Thymus (tissue), 14 donors: ENCODE measurements at places on chromosomes 5 and 9. TPM values are rescaled to one million over a fixed set of nuclear protein-coding genes. Genes with fewer than 3 reads are reported as not detected.

Gene ZNF366
- polyA plus RNA-seq: 0.59 TPM

Gene FOXI1
- 1.3 TPM for polyA plus RNA-seq

Gene GSN
- 248 TPM for polyA plus RNA-seq

Gene NRARP
- 1.6 TPM for polyA plus RNA-seq

Gene NAIF1
- 11.5 TPM for polyA plus RNA-seq

- DNase-seq: no peak
Measured at GRCh38 chr9:125881042-125881441, 133.9 kb downstream of the PBX3 start.

DNA sequence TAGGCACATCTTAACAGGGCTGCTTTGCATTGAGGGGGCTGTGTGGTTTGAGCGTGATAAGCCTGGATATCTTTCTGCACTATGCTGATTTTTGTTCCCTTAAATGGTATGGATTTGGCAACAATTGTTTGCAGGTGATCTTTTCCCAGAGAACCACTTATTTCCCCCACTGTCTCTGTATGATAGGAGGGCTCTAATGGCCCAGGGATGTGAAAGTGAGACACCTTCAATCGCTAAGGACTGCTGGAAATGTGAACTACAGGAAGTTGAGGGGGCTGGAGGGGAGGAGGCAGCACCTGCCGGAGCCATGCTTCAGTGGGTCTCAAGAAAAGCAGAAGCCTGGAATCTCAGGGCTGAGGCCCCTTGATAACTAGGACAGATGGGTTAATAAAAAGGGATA lies 29.4 kb downstream of the SYK start:
- no peak for DNase-seq

GRCh38 chr5:32542216-32543059 lies 42.9 kb upstream of the SUB1 start:
- DNase-seq: no peak

DNA sequence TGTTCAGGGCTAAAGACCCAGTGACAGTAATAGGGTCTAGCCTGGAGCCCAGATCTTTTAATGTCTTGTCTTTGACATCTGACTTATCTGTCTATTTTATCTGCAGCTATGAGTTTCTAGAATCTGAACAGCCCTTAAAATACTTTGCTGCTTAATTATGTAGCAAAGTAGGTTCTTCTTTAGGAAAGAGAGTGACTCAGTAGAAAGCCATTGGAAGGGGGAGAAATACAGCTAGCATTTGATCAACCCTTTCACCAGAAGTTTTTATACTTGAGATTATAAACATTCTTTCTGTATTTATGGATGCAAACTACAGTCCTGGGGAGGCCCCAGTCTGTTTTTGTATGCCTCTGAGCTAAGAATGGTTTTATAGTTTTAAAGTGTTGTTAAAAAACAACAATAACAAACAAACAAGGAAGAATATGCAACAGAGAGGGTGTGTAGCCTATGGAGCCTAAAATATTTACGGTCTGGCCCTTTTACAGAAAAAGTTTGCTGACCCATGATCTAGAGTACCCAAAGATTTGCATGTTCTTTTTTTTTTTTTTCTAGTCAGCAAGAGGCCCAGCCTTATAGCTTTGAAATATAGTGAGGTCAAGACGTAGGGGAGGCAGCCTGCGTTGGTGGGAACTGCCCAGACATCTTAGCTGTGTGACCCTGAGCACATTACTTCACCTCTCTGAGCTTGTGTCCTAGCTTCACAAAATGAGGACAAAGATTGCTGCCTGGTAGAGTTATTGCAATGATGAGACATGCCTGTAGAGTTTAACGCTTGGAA lies 9.7 kb downstream of the GSN start:
- no peak for DNase-seq

DNA sequence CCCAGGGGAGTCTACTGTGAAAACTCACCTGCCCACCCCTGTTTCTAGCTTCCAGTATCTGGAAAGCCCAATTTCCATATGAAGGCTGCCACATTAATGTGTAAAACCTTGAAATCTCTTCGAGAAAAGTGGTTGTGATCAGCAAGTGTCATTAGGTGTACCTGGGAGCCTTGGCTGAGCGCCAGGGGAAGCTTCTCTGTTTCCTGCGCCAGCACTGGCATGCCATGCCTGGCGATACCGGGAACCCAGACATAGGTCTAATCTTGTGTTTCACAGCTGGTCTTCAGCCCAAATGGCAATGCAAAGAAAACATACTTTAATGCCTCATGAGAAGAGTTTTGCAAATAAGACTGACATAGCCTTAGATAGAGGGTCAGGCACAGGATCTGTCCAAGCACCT lies 101.6 kb downstream of the TENT4A start:
- DNase-seq: no peak

GRCh38 chr5:56588636-56589480 lies 226.5 kb upstream of the MAP3K1 start:
- DNase-seq: no peak

- no peak for DNase-seq
Measured at GRCh38 chr5:54742417-54742891, 224.9 kb downstream of the SNX18 start.

GRCh38 chr9:22031655-22032411 lies 22.7 kb upstream of the CDKN2B start:
- DNase-seq: no peak

DNA sequence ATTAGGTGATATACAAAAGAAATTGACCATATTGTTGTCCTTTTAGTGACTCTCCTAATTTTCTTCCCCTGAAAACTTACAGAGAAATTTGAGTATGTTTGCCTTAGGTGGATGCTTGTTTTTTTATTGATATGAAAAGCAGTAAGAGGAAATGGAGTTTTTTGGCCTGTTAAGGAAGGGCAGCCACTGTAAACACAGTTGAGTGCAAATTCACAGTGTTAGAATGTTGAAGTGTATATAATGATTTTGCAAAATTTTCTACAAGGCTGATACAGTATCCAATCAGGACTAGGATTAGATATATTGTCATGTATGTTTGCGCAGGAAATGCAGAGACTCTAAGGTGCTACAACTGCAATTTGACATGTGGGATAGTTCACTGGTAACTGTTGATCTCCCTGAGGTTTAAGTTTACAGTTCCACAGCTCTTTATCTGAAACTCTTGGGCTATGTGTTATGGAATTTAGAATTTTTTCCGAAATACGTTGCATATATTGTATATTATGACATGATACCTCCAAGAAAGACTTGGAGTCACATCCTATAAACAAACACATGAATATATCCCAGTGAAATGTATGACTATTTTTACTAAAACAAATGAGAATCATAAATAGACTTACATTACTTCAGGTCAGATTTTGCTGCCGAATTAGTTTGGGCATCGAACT lies 62.5 kb downstream of the FXN start:
- no peak for DNase-seq

- DNase-seq: peak; percentile 70
Measured at GRCh38 chr5:154858972-154859871, 795 bp downstream of the CNOT8 start.

GRCh38 chr9:124355039-124355940 lies 60.0 kb downstream of the PSMB7 start:
- no peak for DNase-seq

GRCh38 chr9:97632985-97633858 lies at the start of the genes NCBP1 and TSTD2:
Gene NCBP1, plus strand, starts transcription at chr9:97633821. Its CDS starts 61 bp downstream, at chr9:97633882.
Gene TSTD2, minus strand, starts transcription at chr9:97633368. Its CDS starts 5,806 bp downstream, at chr9:97627562.
- peak; percentile 97 for DNase-seq

DNA sequence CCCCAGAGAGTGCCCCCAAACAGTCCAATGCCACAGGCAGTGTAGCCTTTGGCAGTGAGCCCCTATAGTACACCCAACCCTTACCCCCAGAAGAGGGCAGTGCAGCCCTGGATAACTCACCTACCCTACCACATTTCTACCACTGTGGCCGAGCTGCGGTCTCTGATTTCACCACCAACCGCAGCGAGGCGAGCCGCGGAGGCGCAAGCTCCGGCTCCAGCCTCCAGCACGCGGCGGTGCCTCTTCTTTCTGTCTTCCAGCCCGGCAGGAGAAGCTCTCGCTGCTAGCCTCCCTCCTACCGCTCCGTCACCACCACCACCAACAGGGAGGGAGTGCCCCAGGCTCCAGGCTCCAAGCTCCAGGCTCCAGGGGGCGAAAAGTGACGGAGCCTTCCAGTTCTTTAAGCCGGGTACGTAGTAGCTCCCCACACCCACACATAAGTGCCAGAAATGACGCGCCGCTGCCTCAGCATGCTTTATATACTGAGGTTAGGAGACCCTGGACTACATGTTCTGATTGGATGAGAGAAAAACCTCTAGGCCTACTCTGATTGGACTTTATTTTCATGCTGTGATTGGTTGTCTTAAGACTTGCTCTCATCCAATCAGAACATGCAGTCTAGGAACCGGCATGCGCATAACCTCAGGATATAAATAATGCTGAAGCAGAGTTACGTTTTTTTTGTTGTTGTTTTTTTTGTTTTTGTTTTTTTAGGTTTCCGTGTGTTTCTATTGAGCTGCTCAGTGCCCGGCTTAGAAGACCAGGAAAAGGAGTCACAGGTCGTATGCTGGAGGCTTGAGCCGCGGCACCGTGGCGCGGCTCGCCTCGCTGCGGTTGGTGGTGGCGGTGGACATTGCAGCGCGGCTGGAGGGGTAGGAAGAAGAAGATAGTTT lies at the start of gene PCAT7:
Gene PCAT7, plus strand, starts transcription at position 645 of the 893 bp plus-strand sequence.
- DNase-seq: peak; percentile 6

DNA sequence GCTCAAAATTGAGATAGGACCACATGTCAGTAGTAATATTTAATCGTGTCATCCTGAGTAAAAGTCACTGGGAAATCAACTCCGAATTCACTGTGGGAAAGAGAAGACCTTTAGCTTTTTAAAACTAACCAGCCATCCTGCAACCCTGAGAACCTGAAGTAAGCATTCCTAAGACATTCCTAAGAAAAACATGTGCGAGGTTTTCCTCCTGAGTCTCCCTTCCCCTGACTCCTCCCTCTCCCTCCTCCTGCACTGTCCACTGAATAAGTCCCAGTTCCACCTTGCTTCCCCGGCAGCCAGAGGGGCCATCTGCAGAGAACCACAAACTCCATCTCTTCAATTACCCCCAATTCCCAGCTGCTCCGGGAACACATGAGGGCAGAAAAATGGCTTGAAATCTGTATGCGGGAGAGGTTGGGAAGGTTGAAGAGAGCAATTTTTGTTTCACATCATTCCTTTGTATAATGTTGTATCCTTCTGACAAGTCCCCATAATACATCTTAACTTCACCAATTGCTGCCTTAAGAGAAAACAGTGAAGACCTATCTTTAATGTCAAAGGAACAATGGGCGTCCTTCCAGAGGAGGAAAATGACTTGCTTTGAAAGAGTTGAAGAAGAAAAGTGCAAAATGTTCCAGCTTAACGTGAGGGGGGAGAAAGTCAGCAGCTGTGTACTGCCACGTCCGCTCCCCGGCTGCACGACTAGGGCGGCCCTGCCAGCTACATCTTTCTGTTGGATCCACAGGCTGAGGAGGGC lies 186.3 kb downstream of the ZNF462 start:
- DNase-seq: no peak

DNA sequence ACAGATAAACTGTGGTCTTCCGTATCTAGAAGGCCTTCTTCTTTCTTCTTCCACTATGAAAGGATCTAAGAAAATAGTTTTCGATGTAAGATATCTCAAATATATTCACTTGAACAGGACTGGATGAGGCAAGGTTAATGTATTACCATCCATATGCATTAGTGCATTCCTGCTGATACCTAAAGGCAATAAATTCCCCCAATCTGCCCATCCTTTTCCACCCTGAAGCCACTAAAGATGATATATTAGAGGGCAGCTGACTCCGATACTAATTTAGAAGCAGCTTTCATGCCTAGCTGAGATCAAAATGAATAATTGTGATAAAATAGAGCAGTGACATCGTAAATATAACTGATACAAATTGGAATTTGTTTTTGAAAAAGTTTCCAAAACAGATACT lies 63.3 kb downstream of the DEPDC1B start:
- no peak for DNase-seq

GRCh38 chr9:3299872-3300271 lies 225.9 kb downstream of the RFX3 start:
- DNase-seq: no peak

- no peak for DNase-seq
Measured at GRCh38 chr5:68139611-68140441, 75.7 kb upstream of the PIK3R1 start.

- DNase-seq: no peak
Measured at GRCh38 chr5:149759986-149760853, 30.1 kb downstream of the PPARGC1B start.

DNA sequence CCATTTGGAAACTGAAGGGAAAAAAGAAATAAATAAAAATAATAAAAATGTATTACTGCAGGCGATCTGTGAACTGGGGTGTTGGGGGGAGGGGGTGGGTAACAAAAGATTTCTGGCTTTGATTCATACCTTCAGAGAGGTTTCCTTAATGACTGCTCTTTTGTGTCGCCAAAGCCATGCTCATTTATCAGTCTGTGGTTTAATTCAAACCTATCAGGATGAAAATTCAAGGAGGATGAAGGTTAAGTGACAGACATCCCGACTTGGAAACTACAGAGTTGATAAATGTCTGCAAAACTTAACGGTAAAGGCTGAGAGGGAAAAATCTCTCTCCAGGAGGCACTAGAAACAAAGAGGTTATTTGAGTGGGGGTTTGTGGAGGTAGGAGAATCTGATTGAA lies 278.2 kb downstream of the PSAT1 start:
- no peak for DNase-seq

- no peak for DNase-seq
Measured at GRCh38 chr9:93278144-93278543, 94.2 kb downstream of the WNK2 start.

DNA sequence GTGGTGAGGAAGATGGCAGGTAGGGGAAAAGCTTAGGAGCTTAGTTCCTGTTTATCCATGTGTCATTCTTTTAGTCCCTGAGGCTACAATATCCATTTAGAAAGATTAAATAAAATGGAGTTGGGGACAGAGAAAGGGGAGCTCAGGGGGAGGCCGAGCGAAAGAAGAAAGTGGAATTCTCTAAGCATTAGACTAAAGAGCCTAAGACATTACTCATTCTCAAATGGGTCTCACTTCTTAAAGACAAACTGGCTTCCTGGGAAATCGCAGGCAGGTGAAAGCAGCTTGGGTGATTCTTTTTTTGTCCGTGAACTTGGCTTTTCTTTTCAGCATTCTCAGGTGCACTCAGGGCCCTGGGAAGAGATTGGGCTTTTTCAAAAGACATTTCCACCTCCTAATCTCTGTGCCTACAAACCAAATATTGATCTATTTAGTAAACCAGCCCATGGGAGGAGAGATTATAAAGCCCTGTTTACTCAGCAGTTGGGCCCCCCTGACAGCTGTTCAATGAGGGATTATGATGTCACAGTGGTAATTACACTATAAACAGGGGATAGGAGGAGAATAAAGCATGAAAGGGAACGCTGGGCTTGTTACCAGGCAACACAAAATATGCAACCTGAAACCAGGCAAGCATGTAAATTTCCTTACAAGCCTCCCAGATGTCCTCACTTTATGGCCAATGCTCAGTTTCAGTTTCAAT lies 584.0 kb downstream of the ACTL7B start:
- DNase-seq: no peak

- no peak for DNase-seq
Measured at GRCh38 chr5:144103611-144104485, 66.6 kb downstream of the YIPF5 start.

- DNase-seq: no peak
Measured at GRCh38 chr5:25181249-25181648, 536.5 kb upstream of the CDH10 start.
